ENCODE measurements at places on chromosomes 13 and 19.

DNA sequence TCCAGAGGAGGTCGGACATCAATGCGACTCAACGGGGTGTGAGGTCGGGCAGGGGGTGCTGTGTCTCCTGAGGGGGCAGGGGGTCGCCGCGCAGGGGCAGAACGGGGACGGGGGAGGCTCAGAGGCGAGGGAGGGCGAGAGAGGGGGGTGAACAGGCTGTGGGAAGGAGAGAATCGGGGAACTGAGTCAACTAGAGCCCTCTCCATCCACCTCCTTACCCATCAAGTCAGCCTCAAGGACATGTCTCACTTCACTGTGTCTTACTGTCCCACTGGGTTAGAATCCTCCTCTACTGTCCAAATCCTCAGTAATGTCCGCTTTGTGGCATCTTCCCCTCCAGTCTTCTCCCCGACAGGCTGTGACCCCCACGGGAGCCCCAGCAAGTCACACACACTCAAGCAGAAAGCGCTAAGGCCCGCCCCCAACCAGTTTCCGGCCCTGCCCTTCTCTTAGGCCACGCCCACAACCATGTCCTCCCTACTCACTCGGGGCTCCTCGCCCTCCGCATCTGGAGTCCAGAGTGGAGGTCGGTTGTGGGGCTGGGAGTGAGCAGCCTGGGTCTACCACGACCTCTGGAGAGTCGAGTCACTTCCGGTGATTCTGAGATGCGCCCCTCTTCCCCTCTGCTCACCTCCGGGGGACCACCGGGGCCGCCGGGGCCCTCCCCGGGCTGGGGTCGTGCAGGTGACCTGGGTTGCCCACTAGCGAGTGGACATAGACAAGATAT, 9.3 kb downstream of the PLEKHA4 start:
- DNase-seq, result no peak

DNA sequence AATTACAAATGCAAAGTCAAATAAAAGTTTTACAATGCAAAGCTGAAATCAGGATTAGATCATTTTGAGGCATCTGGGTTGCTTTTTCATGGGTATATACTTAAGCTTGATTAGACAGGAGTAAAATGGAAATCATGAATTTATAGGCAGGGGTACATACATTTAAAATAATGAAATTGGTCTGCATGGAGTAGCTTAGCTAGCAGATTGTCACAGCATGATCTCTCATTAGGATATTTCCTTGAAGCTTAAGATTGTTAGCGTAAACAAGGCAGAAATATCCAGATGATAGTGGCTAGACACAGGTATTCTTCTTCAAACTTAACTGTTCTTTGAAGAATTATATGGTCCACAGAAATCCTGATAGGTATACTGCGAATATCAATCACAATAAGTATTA, 1627.0 kb upstream of the PCDH20 start:
- DNase-seq, result no peak

GRCh38 chr13:111968336-111969010, 98.5 kb upstream of the SOX1 start:
- no peak for DNase-seq

GRCh38 chr19:54162241-54162805, 2.8 kb upstream of the LENG1 start:
- DNase-seq, result peak; percentile 41

GRCh38 chr19:39845584-39845932, 621 bp downstream of the FBL start:
- no peak for DNase-seq

DNA sequence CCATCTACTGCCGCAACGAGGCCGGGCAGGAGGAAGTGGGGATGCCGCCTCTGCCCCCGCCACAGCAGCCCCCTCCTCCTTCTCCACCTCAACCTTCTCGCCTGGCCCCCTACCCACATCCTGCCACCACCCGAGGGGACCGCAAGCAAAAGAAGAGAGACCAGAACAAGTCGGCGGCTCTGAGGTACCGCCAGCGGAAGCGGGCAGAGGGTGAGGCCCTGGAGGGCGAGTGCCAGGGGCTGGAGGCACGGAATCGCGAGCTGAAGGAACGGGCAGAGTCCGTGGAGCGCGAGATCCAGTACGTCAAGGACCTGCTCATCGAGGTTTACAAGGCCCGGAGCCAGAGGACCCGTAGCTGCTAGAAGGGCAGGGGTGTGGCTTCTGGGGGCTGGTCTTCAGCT, 3.4 kb upstream of the NUP62 start:
- DNase-seq, result no peak

GRCh38 chr19:31350033-31350692, 927 bp upstream of the TSHZ3 start:
- DNase-seq, result no peak

- no peak for DNase-seq
Measured at GRCh38 chr13:96109125-96109524, 19.2 kb downstream of the HS6ST3 start.

Measured in anterior cingulate cortex (tissue), 58 donors.